ENCODE measurements at places on chromosomes 1 and 21.
A peak's percentile ranks its signal among the peaks of the same experiment; 100 is the strongest.

DNA sequence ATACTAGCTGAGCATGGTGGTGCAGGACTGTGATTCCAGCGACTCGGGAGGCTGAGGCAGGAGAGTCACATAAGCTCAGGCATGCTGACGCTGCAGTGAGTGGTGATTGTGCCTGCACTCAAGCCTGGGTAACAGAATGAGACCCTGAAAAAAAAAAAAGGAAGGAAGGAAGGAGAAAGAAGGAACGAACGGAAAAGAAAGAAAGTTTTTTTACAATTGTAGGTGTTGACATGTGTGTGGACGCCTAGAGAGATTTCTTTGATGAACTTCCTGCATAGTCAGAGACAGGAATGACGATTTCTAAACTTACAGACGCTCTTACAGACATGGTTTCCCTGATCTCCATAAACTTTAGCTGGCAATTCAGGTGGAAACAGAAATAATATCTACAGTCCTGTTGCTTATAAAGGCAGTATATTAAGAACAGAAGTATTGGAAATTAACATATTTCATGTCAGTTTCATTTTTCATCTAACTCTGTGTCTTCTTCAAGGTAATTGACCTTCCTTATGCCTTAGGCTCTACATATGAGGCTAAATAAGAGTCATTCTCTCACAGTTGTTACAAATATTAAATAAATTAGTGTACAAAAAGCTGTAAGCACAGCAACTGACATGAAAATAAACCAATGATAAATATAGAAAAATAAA, 4.1 kb downstream of the SAMSN1 start:
- DNase-seq, result no peak

DNA sequence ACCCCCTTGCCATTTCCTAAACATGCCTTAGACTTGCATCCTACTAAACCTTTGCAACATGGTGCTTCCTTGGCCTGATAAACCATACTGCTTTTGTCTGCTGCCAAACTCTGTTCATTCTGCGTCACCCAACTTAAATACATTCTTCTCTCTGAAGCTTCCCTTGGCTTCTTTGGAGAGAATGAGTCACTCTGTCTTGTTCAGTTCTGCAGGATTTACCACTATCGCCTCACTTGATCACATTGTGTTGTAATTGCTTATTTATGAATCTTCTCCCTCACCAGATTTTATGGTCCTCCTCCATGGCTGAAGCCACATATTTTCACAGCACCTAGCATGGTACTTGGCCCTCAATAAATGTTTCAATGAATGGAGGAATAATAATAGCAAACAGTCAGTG, 21.7 kb upstream of the TUT4 start:
- DNase-seq, result no peak

- DNase-seq, result no peak
Measured at GRCh38 chr1:32759997-32760623, 57.0 kb downstream of the YARS1 start.

GRCh38 chr1:203480525-203481084, 5.0 kb downstream of the PRELP start:
- peak; percentile 28 for DNase-seq

Data from T-helper 17 cell (primary cell).